ENCODE measurements at places on chromosomes 16 and 17. TPM values are rescaled to one million over a fixed set of nuclear protein-coding genes. Genes with fewer than 3 reads are reported as not detected.

GRCh38 chr16:87178177-87178863 is 138.9 kb downstream of the C16orf95 start:
- no peak for DNase-seq

The WIPI1 gene
- total RNA-seq = 41.2 TPM

GRCh38 chr17:28689011-28689410 is 22.7 kb downstream of the PROCA1 start:
- no peak for DNase-seq

- DNase-seq = peak; percentile 90
Observed at GRCh38 chr17:7582396-7583252, 1.0 kb upstream of the MPDU1 start.

DNA sequence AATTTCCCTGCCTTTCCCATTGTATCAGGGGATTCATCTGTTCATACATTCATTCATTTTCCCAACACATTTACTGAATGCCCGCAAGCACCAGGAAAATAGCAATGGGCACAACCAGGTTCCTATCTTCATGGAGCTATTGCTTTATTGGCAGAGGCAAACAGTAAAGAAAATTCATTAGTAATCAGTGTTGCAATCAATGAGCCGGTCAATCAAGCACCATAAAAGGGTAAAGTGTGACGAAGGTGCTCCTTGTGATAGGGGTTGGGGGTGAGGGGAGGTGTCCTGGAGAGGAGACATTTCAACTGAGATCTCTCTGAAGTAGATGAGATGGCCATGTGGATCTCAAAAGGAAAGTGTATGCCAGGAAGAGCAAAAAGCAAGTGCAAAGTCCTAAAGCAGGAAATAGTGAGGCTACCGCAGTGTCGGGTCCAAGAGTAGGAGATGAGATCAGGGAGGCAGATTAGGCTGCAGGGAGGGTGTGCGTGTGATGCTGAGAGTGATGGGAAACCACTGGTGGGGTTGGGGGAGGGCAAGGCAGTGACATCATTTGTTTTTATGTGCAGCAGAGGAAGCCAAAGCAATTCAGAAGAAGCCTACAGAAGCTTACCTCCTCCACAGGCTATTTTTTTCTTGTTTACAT is 28.4 kb downstream of the CDH13 start:
- peak; percentile 46 for DNase-seq

DNA sequence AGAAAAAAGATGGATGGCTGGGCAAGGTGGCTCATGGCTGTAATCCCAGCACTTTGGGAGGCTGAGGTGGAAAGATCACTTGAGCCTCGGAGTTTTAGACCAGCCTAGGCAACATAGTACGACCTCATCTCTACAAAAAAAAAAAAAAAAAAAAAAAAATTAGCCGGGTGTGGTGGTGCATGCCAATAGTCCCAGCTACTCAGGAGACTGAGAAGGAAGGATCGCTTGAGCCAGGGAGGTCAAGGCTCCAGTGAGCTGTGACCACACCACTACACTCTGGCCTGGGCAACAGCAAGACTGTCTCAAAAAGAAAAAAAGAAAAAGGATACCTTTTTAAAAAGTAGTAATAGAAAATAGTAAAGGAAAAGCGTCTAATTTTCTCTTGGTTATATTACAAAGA is 20.7 kb downstream of the ZNF652 start:
- DNase-seq = no peak

- DNase-seq = no peak
Observed at GRCh38 chr17:56322991-56323390, 169.7 kb downstream of the ANKFN1 start.

DNA sequence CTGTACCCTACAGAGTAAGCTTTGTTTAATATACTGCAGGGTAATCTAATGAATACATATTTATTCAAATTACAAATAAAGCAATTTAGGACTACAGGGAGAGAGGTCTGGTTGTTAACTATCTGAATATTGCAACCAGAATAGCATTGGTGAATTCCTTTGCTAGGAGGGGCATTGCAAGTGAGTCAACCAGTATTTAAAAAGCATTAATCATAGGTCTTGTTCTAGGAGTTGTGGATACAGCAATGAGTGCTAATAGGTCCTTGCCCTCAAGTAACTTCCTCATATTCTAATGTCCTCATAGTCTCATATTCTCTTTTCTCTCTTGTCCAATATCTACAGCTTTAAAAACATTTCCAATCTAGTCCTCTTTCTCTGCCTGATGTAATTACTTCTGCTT is 531.4 kb downstream of the CDH11 start:
- DNase-seq = no peak

DNA sequence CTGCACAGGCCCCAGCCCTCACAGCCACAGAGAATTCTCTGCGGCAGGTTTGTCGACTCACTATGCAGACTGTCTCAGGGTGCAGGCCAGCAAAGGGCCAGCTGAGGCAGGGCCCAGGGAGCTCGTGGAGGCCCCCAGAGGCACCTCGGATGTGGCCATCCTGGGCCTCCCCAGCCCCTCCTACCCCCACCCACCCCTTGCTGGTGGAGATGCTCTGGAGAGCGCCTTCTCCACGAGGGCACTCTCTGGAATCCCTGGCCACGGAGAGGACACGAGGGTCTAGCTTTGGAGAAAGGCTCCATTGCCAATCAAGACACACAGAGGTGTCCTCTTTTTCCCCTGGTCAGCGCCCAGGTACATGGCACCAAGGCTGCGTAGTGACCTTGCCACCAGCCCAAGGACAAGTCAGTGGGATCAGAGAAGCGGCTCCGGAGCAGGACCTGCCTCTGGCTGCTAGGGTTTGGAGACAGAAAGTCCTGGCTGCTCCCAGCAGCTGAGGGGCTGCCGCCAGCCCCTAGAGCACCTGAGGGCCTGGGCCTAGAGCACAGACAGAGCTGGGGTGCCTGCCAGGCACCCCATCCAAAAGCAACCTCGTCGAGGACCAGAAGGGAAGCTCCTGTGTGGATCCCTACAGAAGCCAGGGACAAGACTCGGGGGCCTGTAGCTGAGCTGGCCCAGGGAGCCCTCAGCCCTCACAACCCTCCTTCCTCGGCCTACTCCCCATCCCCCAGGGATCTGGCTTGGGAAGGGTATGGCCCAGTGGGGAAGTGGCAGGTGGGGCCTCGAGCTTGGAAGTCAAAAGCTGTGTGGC is 18.7 kb downstream of the ARL2BP start:
- DNase-seq = peak; percentile 65

- peak; percentile 78 for DNase-seq
Observed at GRCh38 chr17:46002311-46002972, 3.4 kb downstream of the STH start.

- no peak for DNase-seq
Observed at GRCh38 chr17:80649200-80649644, 104.6 kb downstream of the RPTOR start.
